Nucleus accumbens (tissue), 56 donors: ENCODE measurements at places on chromosomes 3 and 15.

DNA sequence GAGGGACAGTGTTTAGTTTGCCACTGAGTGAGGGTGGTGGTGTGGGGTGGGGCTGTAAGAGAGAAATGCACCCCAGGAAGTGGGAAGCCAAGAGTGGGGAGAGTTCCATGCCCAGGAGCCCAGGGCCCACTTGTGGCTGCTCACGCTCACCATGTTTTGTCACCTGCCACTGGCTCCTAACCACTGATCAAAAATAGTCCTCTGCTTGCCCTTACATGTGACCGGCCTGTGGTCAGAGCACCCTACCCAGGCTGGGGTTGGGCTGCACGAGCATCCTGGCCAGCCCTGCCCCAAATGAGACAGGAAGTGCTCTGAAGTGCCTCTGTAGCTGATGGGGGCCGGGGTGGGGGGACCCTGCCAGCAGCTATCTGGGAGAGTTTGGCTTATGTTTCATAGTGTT, 216.3 kb downstream of the RPLP1 start:
- no peak for DNase-seq

DNA sequence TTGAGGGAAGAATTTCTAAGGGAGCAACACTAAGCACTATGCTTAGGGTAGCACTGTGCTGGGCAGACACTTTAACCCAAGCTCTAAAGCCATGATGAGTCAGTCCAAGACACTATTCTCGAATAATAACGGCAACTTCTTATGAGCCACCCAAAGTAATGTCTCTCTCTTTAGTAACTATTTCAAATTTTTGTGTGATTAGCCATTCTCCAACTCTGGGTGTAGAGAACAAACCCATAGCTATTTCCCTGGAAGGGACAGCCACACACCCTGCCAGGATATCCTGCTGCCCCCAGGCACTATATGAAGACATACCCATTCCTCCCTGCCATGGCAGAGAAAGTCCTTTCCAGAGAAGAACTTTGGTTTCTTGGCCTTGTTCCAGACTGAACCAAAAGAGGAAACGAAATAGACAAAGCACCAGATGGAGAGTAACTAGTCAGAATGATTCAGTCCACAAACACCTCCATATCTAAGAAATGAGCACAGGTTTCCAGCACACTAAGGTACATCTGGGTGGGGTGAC, 384.9 kb upstream of the THBS1 start:
- no peak for DNase-seq

GRCh38 chr15:67832031-67832551, 6.8 kb downstream of the SKOR1 start:
- no peak for DNase-seq

- DNase-seq = no peak
Observed at GRCh38 chr3:59106085-59106648, 56.3 kb upstream of the CFAP20DC start.

- no peak for DNase-seq
Observed at GRCh38 chr3:37115446-37115845, 58.9 kb downstream of the LRRFIP2 start.

GRCh38 chr3:143851331-143852017, 3.2 kb upstream of the SLC9A9 start:
- no peak for DNase-seq
